T47D (cell line): ENCODE measurements at places on chromosomes 4 and X.
A peak's percentile ranks its signal among the peaks of the same experiment; 100 is the strongest.

GRCh38 chr4:177441061-177441802, 1.0 kb downstream of the AGA start:
- peak; percentile 35 for DNase-seq

DNA sequence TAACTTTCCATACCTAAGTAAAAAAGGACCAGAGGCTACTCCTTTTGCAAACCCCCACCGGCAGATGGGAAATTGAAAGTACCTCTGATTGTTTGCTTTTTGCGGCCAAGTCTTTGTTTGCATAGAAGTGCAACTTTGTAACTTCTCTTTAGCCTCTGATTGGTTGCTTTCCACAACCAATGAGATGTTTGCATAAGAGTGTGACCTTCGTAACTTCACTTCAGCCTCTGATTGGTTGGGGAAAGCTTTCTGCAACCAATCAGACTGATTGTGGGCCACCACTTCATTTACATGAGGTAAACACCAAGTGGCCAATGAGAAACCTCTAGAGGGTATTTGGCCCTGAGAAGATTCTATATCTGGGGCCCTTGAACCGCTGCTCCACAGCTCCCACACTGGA, 48.8 kb upstream of the PGRMC1 start:
- no peak for DNase-seq

GRCh38 chrX:144918936-144919335, 328.4 kb upstream of the SPANXN1 start:
- no peak for DNase-seq

DNA sequence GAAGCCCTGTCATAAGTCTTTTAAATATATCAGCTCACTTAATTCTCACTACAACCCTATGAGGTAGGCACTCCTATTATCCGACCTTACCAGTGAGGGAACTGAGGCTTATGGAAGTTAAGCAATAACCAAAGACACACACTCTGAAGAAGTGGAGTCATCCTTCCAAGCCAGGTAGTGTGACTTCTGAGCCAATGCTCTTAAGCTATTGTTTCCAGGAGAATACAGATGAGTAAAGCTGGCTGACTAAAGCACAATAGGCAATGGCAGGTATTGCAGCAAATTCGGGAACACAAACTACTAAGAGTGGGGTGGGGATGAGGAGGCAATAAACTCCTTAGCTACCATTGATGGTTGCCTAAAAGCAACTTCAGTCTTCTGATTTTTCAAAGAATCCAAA, 81.8 kb upstream of the KIT start:
- no peak for DNase-seq

GRCh38 chrX:8748855-8749254, 16.9 kb upstream of the ANOS1 start:
- peak; percentile 9 for DNase-seq
